ENCODE measurements at places on chromosomes 1 and 21.

DNA sequence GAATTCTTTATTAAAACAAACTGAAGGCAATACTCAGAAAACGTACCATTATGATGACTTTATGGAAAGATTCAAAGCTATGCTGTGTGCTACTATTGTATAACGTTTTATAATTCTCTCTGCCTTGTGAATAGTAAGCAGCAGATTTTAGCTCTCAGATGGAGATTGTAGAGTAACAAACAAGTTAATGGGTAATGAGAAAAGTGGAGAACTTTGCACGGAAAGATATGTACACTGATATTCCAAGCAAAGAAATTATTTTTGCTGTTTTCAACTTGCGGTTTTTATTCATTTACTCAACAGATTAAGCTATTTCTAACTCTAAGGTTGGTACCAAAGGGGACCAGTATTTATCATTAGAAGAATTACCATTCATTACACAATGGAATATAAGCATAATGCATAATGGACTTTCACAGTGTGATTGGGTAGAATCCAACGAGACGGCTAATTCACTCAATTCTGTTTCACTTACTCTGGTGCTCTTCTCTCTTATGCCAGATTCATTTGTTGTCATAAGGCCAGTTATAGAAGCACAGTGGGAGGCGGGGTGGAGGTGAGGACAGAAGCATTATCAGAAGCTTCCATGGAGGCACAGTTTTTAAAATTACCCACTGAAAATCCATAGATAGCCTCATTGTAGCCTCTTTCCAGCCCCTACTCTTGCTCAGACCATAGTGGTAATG, 38.6 kb downstream of the ATP1B1 start:
- no peak for DNase-seq

GRCh38 chr1:212074313-212074712, 38.8 kb downstream of the DTL start:
- no peak for DNase-seq

DNA sequence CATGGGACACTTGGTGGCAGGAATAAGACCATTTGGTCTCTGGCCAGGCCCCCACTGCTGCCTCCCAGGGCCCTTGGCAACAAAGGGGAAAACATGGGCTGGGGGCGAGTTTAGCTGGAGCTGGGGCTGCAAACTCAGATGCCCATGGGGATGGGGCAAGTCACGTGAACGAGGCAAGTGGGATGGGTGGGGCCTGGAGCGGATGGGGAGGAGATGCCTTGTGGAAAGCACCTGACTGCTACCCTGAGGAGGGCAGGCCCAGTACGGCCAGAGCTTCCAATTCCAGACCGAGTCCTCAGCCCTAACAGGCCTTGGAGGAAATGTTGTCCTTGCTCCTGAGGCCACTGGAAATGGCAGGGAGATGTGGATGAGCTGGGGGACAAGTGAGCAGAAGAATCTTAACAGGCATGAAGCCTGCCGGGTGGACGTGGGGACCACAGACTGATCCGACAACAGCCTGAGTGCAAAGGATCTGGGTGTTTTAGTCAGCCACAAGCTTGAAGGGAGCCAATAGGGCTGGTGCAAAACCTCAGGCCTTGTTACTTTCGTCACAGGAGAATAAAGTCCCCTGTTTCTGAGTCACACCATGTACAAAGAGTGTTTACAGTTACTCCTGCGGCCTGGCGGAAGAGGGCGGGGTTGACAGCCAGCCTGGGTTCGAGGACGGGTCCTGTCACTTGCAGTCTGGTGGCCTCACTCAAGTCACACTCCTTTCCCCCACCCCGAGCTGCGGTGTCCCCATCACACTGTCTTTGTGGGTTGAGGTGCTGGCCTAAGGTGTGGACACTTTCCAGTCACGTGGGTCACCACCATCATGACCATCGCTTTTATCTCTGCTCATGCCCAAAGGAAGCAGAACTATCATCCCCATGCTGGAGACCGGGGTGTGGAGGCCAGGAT, 19.1 kb downstream of the RUNX3 start:
- no peak for DNase-seq

DNA sequence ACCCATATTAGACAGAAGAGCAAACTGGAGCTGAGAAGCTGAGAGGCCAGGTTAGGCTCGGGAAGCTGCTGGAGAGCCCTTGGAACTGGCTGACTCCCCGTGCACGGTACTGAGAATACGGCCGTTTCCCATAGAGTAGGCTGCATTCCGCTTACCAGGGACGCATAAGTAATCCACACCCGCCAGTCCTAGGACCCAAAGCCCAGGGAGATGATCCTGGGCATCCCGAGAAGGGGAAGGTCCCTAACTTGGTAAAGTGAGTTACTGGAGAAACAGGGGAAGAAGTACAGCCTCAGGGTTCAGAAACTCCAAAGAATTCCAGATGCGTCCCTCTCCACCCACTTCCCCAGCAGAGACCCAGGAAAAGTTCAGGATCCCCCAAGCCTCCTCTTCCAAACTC, 1.3 kb downstream of the LRRC38 start:
- no peak for DNase-seq

GRCh38 chr21:46093668-46094400, 4.1 kb upstream of the COL6A2 start:
- no peak for DNase-seq

DNA sequence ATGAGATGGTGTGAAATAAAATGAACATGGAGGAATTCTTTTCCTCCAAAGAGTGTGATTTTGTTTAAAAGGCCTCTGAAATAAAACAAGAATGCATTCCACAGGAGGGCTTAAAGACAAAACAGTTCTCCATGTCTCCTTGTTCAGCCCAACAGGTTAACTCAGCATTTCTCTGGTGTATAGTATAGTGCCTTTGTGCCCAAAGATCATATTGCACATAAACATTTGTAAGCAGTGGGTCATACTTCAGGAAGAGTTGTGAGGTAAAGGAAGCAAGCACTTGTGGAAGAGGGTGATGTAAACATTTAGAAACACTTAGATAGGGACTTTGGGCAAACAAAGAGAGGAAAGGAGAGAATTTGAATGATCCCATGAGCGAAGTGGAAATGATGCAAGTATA, 433.9 kb downstream of the SIPA1L2 start:
- no peak for DNase-seq

- no peak for DNase-seq
These were observed 176.8 kb upstream of the PDE4B start for GRCh38 chr1:65615859-65616258.

DNA sequence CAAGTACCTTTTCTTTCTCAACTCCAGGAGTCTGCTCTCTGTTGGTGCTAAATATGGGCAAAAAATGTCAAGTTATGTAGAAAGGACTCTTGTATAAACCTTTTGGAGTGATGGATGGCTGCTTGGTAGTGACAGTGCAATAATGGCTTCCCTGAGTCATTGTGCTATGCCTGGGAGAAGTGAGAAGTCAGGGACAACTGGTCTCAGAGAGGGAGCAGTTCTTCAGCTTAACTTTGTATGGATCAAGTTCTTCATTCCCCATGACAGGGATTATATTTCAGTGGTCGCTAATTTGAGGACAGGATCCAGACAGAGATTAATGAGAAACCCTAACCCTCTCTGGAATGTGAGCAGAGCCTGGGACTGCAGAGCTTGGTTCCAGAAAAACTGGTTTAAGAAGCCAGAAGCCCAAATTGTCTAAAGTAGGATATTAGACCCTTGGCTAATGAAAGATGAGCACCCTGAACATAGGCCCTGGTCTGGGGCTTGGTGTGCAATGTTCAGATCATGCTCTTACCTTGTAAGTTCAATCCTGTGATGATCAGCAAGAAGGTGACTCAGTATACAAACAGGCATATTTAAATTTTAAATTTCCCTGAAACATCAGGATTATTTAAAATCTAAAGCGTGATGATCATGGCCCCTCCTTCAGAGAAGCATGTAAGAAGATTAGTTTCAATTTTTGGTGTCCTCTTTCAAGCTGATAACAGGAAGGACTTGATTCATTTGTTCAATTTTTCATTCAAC, 50.9 kb downstream of the NTMT2 start:
- DNase-seq: no peak

GRCh38 chr1:53442299-53442698, 16.9 kb upstream of the DMRTB1 start:
- DNase-seq: no peak

GRCh38 chr21:25911730-25912401, 177.1 kb downstream of the GABPA start:
- no peak for DNase-seq

- no peak for DNase-seq
These were observed 114.6 kb upstream of the KIAA0040 start for GRCh38 chr1:175307160-175307559.
